ENCODE measurements at places on chromosomes 6 and 20. TPM values are rescaled to one million over a fixed set of nuclear protein-coding genes. Genes with fewer than 3 reads are reported as not detected.

The HLA-DRA gene
- total RNA-seq, result not detected

The EPPIN gene
- not detected for total RNA-seq

The FOXQ1 gene
- 0.43 TPM for total RNA-seq

The THBS2 gene
- 478 TPM for total RNA-seq

The TNFRSF6B gene
- total RNA-seq, result 31.5 TPM

The ABT1 gene
- total RNA-seq, result 14.5 TPM

The AGPAT4 gene
- total RNA-seq, result 12.9 TPM

The LAMA2 gene
- total RNA-seq, result 40.2 TPM

The RNF217 gene
- 25.5 TPM for total RNA-seq

The PNPLA1 gene
- total RNA-seq, result not detected

The SERINC3 gene
- total RNA-seq, result 90.5 TPM

The SLC22A16 gene
- total RNA-seq, result not detected

The EYA2 gene
- not detected for total RNA-seq

The PDYN gene
- not detected for total RNA-seq

The ARMH2 gene
- not detected for total RNA-seq

The HRH3 gene
- not detected for total RNA-seq

The SAPCD1 gene
- 1.3 TPM for total RNA-seq

The ACTR5 gene
- 6.4 TPM for total RNA-seq

The NKAIN4 gene
- not detected for total RNA-seq

The XKR7 gene
- total RNA-seq, result not detected

The CUTA gene
- total RNA-seq, result 155 TPM

The ACTL10 gene
- total RNA-seq, result 1.7 TPM

The CST4 gene
- total RNA-seq, result 0.32 TPM

The MRAP2 gene
- not detected for total RNA-seq

The GSTA2 gene
- not detected for total RNA-seq
